ENCODE measurements at places on chromosomes 6 and 20. TPM values are rescaled to one million over a fixed set of nuclear protein-coding genes. Genes with fewer than 3 reads are reported as not detected.

DNA sequence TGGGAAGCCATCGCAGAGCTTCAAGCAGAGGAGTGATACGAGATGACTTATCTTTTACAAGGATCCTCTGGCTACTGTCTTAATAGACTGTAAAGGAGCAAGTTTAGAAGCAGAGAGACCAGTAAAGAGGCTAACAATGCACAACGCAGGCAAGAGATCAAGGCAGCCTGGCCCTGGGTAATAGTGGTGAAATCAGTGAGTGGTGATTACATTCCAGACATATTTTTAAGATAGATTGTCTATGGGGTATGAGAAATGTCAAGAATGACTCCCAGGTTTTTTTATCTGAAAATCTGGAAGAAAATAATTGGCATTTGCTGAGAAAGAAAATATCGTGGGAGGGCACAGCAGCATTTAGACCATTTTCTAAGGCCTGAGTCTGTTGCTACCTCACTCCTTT, 213.6 kb upstream of the HTR1E start:
- H3K27me3 ChIP-seq: no peaks in the 10 kb centered on the region
- peaks cover 15% of the 10 kb centered on the region for H3K4me1 ChIP-seq
- no peak overlapping the region for H3K4me3 ChIP-seq
- no peaks in the 10 kb centered on the region for H3K36me3 ChIP-seq

DNA sequence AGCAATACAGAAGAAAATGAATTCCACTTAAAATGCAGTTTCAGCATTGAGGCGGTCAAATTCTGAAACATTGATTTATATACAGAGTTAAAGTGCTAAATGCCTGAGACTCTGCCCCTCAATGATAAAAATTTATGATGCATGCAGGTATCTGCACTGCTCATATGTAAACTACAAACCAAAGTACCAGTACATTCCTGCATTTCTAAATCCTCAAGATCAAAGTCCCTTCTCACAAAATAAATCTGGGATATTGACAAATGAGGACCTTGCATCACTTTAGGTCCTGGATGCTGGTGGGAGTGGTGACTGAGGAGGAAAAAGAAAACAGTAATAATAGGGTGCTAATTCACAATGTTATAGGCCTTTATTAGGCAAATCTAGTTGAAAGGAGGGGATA, 101.9 kb downstream of the FIG4 start:
- peaks cover 47% of the 10 kb centered on the region for H3K4me1 ChIP-seq
- DNase-seq: no peak
- H3K4me3 ChIP-seq: no peak overlapping the region
- peak overlapping the region; percentile 38 for H3K27ac ChIP-seq
- H3K36me3 ChIP-seq: peaks cover 1% of the 10 kb centered on the region
- H3K27me3 ChIP-seq: no peaks in the 10 kb centered on the region

GRCh38 chr6:56734335-56734734, 91.6 kb upstream of the DST start:
- H3K27ac ChIP-seq: no peak overlapping the region
- peaks cover 41% of the 10 kb centered on the region for H3K4me1 ChIP-seq
- H3K27me3 ChIP-seq: no peaks in the 10 kb centered on the region
- H3K36me3 ChIP-seq: peaks cover 4% of the 10 kb centered on the region
- DNase-seq: no peak

DNA sequence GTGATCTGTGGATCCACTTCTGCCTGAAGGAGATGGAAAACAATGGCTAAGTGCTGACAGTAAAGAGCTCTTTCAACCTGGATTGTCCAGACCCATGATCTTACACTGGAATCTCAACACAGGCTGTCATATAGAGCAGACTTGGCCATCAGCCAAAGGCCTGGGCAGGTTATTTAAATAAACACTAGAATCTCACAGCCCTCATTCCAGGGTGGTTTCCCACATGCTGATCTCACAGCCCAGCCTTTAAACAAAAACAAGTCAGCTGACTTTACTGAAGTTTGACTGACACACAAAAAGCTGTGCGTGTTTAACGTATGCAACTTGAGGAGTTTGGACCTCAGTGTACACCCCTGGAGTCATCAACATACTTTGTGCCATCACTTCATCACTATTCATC, 28.4 kb downstream of the SYNDIG1 start:
- H3K27me3 ChIP-seq: peaks cover 2% of the 10 kb centered on the region
- no peak for DNase-seq
- H3K4me3 ChIP-seq: no peak overlapping the region
- H3K4me1 ChIP-seq: peaks cover 28% of the 10 kb centered on the region

GRCh38 chr6:168277274-168277669, 42.3 kb downstream of the DACT2 start:
- H3K27me3 ChIP-seq: peaks cover 51% of the 10 kb centered on the region
- H3K36me3 ChIP-seq: no peaks in the 10 kb centered on the region
- peaks cover 8% of the 10 kb centered on the region for H3K4me1 ChIP-seq
- DNase-seq: no peak
- no peak overlapping the region for H3K27ac ChIP-seq
- no peak overlapping the region for H3K4me3 ChIP-seq

DNA sequence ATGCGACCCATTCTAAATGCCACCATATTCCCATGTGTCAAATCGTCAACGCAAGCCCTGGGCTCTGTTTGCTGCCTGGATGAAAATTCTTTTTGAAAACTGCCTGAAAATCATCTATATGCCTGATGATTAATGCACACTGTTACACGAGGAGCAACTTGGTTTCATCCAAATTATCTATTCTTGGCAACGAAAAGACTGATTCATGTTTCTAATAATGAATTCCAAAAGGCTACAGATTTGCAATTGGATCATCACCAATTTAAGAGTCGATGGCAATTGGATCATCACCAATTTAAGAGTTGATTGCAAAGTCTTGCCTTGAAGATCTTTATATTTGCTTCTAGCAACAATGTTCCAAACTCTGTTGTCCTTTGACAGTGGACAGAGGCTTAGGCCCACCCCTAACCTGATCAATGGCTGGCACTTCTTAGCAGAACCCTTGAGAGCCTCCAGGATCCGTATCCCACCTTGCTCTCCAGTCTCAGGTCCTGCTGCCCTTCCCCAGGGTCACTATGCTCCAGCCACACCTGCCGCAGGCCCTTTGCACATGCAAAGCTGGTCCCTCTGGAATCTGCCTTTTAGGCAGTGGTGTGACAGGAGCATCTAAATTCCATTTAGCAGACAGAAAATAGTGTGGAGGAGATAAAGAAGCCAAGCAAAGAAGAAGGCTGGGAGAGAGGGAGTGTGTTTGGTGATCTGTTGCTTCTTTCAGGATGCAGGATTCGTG, 460.9 kb upstream of the SULF2 start:
- peaks cover 29% of the 10 kb centered on the region for H3K27me3 ChIP-seq
- no peak overlapping the region for H3K27ac ChIP-seq
- H3K4me3 ChIP-seq: no peak overlapping the region

The OR5V1 gene
- not detected for total RNA-seq

GRCh38 chr6:168181876-168182275, 102.9 kb upstream of the FRMD1 start:
- no peak for DNase-seq
- no peak overlapping the region for H3K4me3 ChIP-seq
- no peaks in the 10 kb centered on the region for H3K4me1 ChIP-seq
- H3K36me3 ChIP-seq: no peaks in the 10 kb centered on the region

The SIGLEC1 gene
- total RNA-seq: not detected

- no peak for DNase-seq
- H3K4me1 ChIP-seq: peaks cover 5% of the 10 kb centered on the region
- no peak overlapping the region for H3K27ac ChIP-seq
- H3K27me3 ChIP-seq: peaks cover 43% of the 10 kb centered on the region
Measured at GRCh38 chr6:127727260-127727953, 150.4 kb downstream of the C6orf58 start.

DNA sequence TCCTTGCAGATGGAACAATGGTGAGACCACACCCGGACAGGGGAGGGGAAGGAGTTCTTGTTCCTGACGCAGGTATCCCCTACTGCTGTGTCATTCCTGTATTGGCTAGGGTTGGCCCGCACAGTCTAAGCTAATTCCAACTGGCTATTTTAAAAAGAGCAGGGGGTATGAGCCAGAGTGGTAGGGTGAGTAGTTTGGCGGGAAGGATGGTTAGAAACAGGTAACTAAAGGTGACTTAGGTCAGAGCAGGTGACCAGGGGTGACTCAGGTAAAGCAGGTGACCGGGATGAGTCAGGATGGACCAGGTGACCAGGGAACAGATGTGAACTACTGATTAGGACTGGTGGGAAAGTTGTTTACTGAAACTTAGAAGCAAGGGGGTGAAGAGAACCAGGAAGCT, 58.0 kb downstream of the ZNF292 start:
- peaks cover 4% of the 10 kb centered on the region for H3K4me1 ChIP-seq
- no peak for DNase-seq
- no peak overlapping the region for H3K27ac ChIP-seq

All from chondrocyte (in vitro differentiated cells).